Vagina (tissue), 2 donors: ENCODE measurements at places on chromosomes 4 and X. TPM values are rescaled to one million over a fixed set of nuclear protein-coding genes. Genes with fewer than 3 reads are reported as not detected.

GRCh38 chrX:120419463-120419862 lies 49.6 kb downstream of the LAMP2 start:
- no peak overlapping the region for H3K27ac ChIP-seq
- H3K4me1 ChIP-seq: no peaks in the 10 kb centered on the region
- H3K27me3 ChIP-seq: no peaks in the 10 kb centered on the region
- DNase-seq: no peak
- no peak overlapping the region for H3K4me3 ChIP-seq
- H3K36me3 ChIP-seq: no peaks in the 10 kb centered on the region

GRCh38 chr4:40238008-40238699 lies 41.3 kb downstream of the RHOH start:
- H3K27me3 ChIP-seq: no peaks in the 10 kb centered on the region
- DNase-seq: no peak
- H3K4me1 ChIP-seq: peaks cover 4% of the 10 kb centered on the region

GRCh38 chrX:135516376-135516775 lies 4.1 kb upstream of the INTS6L start:
- no peak for DNase-seq
- H3K27ac ChIP-seq: no peak overlapping the region
- H3K4me3 ChIP-seq: no peak overlapping the region
- H3K36me3 ChIP-seq: no peaks in the 10 kb centered on the region
- no peaks in the 10 kb centered on the region for H3K4me1 ChIP-seq

- DNase-seq: no peak
- no peaks in the 10 kb centered on the region for H3K36me3 ChIP-seq
- H3K27me3 ChIP-seq: no peaks in the 10 kb centered on the region
- no peak overlapping the region for H3K4me3 ChIP-seq
Observed at GRCh38 chrX:7972586-7972985, 45.4 kb upstream of the PNPLA4 start.

GRCh38 chr4:177380730-177381287 lies 61.4 kb downstream of the AGA start:
- no peak overlapping the region for H3K4me3 ChIP-seq
- H3K36me3 ChIP-seq: no peaks in the 10 kb centered on the region
- H3K27ac ChIP-seq: no peak overlapping the region
- no peaks in the 10 kb centered on the region for H3K27me3 ChIP-seq
- no peak for DNase-seq
- no peaks in the 10 kb centered on the region for H3K4me1 ChIP-seq

GRCh38 chr4:155929833-155930232 lies 23.8 kb downstream of the CTSO start:
- peaks cover 18% of the 10 kb centered on the region for H3K36me3 ChIP-seq
- no peak for DNase-seq
- no peak overlapping the region for H3K27ac ChIP-seq
- H3K4me1 ChIP-seq: no peaks in the 10 kb centered on the region
- H3K27me3 ChIP-seq: no peaks in the 10 kb centered on the region
- H3K4me3 ChIP-seq: no peak overlapping the region

DNA sequence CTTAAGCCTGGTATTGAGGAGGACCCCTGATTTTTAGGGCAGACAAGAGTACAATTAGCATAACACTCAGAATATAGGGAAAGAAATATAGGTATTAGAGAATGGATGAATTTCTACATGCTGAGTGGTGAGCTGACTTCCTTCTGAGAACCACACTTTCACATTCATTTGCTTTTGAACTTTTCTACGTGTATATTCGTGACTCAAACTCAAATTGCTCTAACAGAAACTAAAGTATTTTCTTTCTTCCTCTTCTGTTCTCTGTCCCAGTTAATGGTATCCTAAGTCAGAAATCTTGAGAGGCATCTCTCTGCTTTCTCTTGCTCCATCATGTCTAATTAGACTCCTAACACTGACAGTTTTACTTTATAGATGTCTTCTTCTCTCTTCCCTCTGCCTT lies 103.2 kb upstream of the CITED1 start:
- H3K4me1 ChIP-seq: no peaks in the 10 kb centered on the region
- H3K36me3 ChIP-seq: no peaks in the 10 kb centered on the region
- no peak overlapping the region for H3K4me3 ChIP-seq
- H3K27ac ChIP-seq: no peak overlapping the region
- no peak for DNase-seq

GRCh38 chr4:55851885-55852284 lies 1.6 kb upstream of the EXOC1 start:
- H3K4me3 ChIP-seq: no peak overlapping the region
- H3K36me3 ChIP-seq: no peaks in the 10 kb centered on the region
- no peaks in the 10 kb centered on the region for H3K27me3 ChIP-seq
- H3K4me1 ChIP-seq: peaks cover 35% of the 10 kb centered on the region

DNA sequence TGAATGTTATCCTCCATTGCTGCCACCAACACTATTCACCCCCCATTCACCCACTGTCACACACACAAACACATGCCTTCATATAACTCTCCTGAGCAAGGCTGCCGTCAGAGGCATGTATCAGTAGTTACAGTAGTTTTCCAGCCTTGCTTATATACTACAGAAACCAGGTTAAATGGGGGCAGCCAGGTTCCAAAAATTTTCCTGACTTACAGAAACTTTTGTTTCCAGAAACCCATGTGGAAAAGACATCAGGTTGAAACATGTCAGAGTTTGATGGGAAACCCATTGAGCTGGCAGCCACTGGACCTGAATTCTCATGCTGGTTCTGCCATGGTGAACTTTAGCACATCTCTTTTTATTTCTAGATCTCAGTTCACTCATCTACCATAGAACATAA lies 64.0 kb downstream of the COX18 start:
- H3K36me3 ChIP-seq: no peaks in the 10 kb centered on the region
- H3K27ac ChIP-seq: no peak overlapping the region
- H3K27me3 ChIP-seq: no peaks in the 10 kb centered on the region
- H3K4me1 ChIP-seq: no peaks in the 10 kb centered on the region
- DNase-seq: no peak

GRCh38 chrX:133249266-133250058 lies 31.3 kb upstream of the TFDP3 start:
- no peaks in the 10 kb centered on the region for H3K4me1 ChIP-seq
- no peaks in the 10 kb centered on the region for H3K27me3 ChIP-seq
- H3K27ac ChIP-seq: no peak overlapping the region
- no peak for DNase-seq

NOA1 gene
- total RNA-seq: 25.3 TPM

IL3RA gene
- total RNA-seq: 7.9 TPM
